ENCODE measurements at places on chromosomes 2 and 18.

DNA sequence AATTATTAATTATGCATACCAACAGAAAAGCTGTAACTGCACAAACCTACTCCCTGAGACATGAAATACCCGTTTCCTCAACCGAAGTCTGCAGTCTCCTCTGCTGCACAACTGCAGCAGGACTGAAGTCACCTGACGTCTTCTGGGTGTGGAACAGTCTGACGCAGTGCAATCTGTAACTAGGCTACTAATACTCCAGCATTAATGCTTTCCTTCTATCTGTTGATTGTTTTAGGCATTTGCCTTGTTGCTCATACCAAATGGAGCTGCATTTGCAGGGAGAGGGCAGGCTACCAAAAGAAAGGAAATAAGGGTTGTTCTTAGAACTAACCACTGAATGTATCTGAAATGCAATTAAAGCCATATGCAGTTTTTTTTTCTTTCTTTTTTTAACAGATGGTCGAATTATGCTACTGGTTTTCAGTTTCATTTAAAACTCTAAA, 40.1 kb downstream of the RTN4 start:
- no peak for DNase-seq

DNA sequence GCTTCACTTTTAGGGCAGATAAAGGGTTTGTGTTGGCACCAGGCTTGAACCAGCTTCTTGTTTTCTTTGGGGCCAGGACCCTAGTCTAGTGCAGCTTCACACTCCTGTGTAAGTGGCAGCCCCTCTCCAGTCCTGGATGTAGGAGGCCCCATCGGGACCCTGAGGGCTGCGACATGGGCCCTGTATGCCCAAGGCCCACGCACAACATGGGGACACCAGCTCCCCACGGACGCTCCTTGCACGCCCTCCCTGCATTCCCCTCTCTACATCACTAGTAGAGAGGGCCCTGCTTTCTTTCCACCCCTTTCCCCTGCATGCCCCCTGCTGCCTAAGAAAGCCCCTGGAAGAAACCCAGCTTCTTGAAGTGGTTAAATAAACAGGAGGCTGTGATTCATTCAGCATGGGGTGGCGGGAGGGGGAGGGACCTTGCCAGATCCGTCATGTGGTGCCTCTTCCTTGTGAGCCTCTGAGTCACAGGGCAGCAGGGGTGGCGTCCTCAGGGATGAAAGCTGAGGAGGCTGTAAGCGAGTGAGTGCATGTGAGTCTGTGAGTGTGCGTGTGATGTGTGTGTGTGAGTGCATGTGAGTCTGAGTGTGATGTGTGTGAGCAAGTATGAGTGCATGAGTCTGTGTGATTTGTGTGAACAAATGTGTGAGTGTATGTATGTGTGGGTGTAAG, 42.5 kb downstream of the COPS8 start:
- no peak for DNase-seq

DNA sequence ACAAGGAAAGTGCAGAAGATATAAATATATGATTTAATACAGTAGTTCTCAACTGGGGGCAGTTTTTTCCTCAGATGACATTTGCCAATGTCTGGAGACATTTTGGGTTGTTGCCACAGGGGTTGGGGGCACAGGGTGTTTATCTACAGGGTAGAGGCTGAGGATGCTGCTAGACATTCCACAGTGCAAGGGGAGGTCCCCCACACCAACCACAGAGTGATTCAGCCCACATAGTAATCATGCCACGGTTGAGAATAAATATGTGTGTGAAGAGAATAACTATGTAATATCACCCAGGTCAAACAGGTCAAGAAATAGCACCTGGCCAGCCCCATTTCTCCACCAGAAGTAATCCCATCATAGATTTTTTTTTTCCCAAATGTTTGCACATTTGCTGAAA, 17.9 kb downstream of the DYSF start:
- no peak for DNase-seq

DNA sequence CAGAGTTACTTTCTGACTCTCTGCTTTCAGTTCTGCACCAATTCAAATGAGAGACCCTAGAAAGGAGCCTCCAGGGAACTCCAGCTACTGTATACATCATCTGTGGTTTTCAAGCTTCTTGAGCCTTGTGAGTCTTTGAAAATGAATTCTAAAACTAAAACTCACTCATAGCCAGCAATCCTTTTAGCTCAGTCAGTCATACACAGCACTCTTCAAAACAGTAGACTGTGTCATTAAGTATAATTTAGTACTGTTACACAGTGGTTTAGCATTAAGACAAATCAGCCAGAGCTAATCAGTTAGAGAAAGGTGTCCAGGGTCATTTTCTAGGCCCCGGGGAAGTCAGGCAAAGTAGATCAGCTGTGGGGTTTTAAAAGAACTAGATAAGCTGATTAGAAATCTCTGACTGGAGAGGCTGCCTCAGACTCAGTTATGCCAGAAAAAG, 322.1 kb upstream of the THUMPD2 start:
- no peak for DNase-seq

- no peak for DNase-seq
Observed at GRCh38 chr2:236363711-236364277, 99.6 kb upstream of the ASB18 start.

GRCh38 chr18:45780568-45780967, 44.9 kb upstream of the SIGLEC15 start:
- no peak for DNase-seq

GRCh38 chr2:2156881-2157280, 174.2 kb downstream of the MYT1L start:
- no peak for DNase-seq

GRCh38 chr2:233497692-233498091, 68.9 kb downstream of the USP40 start:
- no peak for DNase-seq

DNA sequence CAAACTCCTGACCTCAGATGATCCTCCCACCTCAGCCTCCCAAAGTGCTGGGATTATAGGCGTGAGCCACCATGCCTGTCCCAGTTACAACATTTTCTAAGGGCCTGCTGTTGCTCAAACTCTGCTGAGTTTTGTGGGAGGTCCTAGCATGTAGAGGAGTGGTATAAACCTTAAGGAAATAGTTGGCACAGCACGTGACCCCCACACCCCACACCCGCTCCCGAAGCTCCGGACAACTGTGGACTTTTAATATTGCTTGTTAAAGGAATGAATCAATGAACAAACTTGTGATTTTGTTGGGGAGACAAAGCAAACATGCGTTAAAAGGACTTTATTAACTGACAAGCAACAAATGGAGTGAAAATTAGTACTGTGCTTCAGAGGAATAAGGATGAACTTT, 137.8 kb upstream of the GATA6 start:
- no peak for DNase-seq

DNA sequence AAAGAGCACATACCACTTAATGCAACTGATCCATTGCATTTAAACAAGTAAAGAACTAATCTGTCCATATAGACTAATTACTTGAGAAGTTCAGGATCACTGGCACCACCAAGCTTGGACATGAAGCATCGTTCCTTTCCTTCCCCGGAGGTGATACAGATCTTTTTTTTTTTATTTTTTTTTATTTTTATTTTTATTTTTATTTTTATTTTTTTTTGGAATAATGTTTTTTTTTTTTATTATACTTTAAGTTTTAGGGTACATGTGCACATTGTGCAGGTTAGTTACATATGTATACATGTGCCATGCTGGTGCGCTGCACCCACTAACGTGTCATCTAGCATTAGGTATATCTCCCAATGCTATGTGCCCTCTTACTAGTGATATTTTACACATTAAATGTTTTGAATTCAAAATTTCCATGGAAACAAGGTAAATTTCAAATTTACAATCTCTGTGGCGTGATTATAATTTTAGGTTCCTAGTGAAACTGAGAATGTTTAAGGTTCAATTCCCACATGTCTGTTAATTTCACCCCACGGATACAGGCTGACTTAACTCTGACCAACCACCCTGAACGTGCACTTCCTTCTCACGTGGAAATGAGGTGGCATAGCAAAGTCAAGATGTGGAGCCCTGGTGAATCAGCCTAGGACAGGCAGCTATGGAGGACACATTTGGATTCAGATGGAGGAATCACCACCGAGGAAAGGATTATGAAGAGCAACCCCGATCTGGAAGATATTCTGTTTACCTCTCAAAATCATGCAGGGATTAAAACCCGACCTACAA, 101.6 kb upstream of the THOC1 start:
- no peak for DNase-seq

DNA sequence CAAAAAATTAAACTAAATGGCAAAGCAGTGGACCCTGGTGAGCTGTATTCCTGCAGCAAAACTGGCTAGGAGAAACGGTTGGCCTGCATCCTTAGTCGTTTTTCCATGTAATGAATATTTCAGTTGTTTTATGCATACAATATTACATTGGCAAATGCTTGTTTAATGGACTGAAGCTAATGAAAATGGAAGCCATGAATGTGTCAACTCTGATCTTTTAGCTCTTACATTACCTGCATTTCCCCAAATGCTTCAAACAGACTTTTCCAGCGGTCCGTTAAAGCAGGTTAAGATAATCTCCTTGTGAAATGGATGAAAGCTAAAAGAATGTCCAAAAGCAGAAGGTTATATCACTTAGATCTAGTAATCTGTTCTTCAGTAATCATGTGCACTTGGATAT, 686.3 kb upstream of the SETBP1 start:
- DNase-seq = no peak

DNA sequence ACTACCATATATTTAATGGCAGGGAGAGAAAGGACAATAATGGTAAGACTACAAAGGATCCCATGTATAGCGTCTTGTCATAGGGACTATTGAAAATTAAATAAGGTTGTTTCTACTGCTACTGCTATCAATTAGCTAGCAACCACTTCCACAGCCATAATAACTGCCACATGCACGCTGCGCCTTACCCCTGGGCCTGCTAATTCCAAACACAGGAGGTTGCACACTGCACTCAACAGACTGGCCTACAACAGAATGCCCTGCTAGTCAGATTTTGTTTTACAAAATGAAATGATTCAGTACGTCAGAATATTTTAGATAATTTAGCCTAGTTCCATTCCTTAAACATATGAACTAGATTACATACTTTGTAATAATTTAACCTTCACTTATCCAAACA, 121.0 kb upstream of the SMAD7 start:
- no peak for DNase-seq

GRCh38 chr2:127208313-127208712, 11.8 kb downstream of the CYP27C1 start:
- peak; percentile 89 for DNase-seq

DNA sequence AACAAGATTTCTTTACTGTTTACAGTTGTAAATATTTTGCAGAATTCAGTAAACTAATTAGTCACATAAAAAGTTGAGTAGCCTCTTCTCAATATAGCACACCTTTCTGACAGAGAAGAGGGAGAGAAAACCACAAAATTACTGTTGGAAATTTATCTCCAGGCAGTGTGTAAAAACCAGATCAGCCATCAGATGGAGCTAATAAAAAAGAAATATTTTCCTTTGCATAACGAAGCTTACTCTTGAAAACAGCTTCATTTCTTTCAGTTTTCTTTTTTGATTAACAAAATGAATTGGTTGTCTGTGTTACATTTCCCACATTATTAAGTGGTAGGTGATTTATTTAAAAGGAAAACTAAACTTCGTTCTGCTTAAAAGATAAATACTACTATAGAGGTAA, 259.3 kb upstream of the KCNJ3 start:
- DNase-seq = peak; percentile 0

GRCh38 chr2:222827417-222827816, 33.4 kb upstream of the ACSL3 start:
- no peak for DNase-seq

GRCh38 chr2:10935366-10935918, 23.7 kb downstream of the KCNF1 start:
- no peak for DNase-seq

GRCh38 chr2:5685225-5685624, 7.0 kb upstream of the SOX11 start:
- no peak for DNase-seq

GRCh38 chr2:193088026-193088425, 893.3 kb upstream of the TMEFF2 start:
- no peak for DNase-seq

DNA sequence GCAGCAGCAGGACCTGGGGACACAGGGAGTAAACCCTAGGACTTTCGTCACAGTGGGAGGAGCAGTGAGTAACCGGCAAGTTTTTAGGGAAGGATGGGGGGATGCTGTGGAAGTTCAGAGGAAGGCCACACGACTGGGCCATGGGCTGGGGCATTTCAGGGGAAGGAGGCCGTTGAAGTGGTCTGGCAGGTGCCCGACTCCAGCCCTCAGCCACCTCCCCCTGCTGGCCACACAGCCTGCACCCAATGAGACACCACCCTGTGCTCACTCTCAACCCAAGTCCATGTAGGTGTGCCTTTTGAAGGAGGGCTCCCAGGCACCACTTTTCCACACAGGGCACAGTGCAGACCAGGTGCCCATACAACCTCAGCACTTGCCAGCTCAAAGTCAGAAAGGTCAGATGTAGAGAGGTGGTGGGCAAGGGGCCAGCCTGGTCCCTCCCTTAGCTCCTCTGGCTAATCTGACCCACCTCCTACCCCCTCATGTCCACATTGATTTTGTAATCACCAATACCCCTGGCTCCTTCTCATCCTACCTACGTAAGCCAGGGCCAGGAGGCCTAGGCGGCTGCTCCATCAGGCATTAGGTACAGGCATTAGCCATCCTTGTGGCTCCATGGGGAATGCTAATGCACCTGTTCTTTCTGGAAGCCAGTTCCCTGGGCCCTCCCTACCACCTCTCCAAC, 211.2 kb downstream of the SMAD2 start:
- no peak for DNase-seq

GRCh38 chr2:12044857-12045256, 298.4 kb downstream of the LPIN1 start:
- no peak for DNase-seq

DNA sequence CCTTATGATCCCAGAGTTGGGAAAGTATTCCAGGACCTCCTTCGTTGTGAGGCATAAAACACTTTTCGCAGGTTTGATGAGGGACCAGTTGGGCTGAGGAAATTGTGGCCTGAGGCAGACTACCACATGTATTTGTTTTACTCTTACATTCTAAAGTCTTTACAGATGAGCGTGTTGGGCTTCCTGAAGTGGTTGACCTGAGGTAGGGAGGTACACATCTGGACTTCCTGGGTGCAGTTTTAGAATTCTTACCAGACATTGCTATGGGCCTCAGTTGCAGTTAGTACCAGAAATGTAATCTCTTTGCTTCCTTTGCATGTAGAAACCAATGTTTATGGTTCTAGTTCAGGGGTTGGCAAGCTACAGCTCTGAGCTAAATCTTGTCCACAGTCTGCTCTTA, 48.7 kb downstream of the COA5 start:
- no peak for DNase-seq

- no peak for DNase-seq
Observed at GRCh38 chr2:111219734-111220505, 99.2 kb downstream of the BCL2L11 start.

- DNase-seq = no peak
Observed at GRCh38 chr2:191650896-191651773, 26.8 kb upstream of the NABP1 start.

GRCh38 chr2:191150600-191151330, at the start of gene STAT4:
TSS of gene STAT4 (minus strand) at chr2:191150994. CDS start at chr2:191148203, 2,791 bp downstream.
- peak; percentile 53 for DNase-seq

Data from NCI-H345 (cell line).